Activated naive CD4-positive, alpha-beta T cell treated with anti-CD3 and anti-CD28 coated beads, Interleukin-2, amount 50 U/mL, for 72 hours (primary cell): ENCODE measurements at places on chromosomes 7 and 10. TPM values are rescaled to one million over a fixed set of nuclear protein-coding genes. Genes with fewer than 3 reads are reported as not detected.
A peak's percentile ranks its signal among the peaks of the same experiment; 100 is the strongest.

- DNase-seq = no peak
Measured at GRCh38 chr10:131975003-131975402, 6.7 kb downstream of the BNIP3 start.

- no peak for DNase-seq
Measured at GRCh38 chr10:61688551-61689308, 26.0 kb downstream of the CABCOCO1 start.

- DNase-seq = no peak
Measured at GRCh38 chr7:37354656-37355131, 94.0 kb downstream of the ELMO1 start.

DNA sequence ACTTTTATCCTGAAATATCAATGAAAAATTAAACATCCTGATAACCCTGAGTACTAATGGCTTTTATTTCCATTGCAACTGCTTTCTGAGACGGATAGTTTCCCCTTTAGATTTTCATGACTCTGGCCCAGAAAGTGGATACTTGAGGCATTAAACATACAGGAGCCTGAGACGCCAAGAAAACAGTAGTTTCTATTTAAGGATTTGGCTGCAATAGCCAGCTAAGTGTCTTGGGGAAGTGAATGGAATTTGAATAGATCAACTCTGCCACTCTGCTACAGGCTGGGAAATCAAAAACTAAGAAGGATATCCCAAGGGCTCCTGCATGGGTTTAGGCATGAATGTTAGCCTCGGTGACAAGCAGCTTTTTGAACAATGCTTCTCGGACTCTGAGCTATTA lies 24.7 kb upstream of the GPAM start:
- no peak for DNase-seq

- no peak for DNase-seq
Measured at GRCh38 chr10:62424026-62424425, 49.9 kb downstream of the ZNF365 start.

DNA sequence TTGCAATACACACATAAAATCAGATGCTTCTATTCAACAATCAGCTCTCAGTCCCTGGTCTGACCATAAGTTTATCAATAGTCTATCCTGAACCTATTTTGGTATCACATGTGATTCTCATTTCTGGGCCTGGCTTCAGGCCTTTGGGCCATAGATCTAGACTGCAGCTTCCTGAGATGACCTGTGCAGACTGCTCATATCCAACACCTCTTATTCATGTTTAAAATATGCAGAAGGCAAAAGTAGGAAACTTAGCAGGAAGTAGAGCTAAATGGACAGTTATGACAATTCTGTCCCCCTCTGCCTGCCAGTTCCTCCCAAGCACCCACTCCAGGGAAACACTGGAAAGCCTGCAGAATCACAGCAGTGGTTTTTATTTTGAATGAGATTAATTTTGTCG lies 53.3 kb downstream of the C7orf25 start:
- DNase-seq = no peak

DNA sequence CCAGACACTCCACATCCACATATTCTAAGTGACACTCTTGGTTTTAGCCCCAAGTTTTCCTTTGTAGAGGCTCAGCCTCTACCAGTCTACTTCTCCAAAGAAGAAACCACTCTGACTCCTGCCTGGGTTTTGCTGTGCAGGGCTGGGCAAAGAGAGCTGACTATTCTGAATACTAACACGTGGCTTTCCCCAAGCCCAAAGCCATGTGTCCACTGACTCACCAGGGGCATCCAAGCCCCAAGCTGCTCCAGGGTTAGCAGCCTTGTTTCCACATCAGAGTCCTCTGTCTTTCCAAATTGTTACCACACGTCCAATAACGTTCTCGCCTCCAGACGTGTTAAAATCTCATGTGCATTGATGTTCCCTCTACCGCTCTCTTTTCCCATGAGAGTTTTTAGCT lies 8.7 kb downstream of the GALNTL5 start:
- no peak for DNase-seq

- DNase-seq = no peak
Measured at GRCh38 chr7:125559921-125560320, 630.3 kb upstream of the POT1 start.

- DNase-seq = peak; percentile 92
Measured at GRCh38 chr7:121395961-121396757, at the start of gene FAM3C. FAM3C (minus strand) TSS chr7:121396308; CDS start chr7:121382969, 13,339 bp downstream.

- no peak for DNase-seq
Measured at GRCh38 chr10:45602082-45602730, 70.4 kb downstream of the ZFAND4 start.

DNA sequence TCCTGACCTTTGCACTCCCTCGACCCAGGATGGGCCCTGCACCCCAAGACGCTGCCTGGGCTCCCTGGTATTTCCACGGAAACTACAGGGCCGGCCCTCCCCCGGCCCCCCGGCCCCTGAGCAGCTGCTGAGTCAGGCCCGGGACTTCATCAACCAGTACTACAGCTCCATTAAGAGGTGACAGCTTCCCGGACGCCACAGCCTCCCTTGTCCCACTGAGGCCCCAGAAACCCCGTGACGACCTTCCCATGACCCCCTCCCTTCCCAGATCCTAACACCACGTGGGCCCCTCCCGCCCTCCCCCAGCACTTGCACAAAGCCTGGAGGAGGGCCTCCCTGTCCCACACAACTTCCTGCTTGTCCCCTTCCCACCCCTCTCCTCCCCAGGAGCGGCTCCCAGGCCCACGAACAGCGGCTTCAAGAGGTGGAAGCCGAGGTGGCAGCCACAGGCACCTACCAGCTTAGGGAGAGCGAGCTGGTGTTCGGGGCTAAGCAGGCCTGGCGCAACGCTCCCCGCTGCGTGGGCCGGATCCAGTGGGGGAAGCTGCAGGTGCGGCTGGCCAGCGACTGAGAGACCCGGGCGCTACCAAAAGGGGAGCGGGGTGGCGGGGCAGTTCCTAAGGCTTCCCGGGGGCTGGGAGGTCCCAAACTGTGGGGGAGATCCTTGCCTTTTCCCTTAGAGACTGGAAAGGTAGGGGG lies 5.7 kb downstream of the NOS3 start:
- no peak for DNase-seq

DNA sequence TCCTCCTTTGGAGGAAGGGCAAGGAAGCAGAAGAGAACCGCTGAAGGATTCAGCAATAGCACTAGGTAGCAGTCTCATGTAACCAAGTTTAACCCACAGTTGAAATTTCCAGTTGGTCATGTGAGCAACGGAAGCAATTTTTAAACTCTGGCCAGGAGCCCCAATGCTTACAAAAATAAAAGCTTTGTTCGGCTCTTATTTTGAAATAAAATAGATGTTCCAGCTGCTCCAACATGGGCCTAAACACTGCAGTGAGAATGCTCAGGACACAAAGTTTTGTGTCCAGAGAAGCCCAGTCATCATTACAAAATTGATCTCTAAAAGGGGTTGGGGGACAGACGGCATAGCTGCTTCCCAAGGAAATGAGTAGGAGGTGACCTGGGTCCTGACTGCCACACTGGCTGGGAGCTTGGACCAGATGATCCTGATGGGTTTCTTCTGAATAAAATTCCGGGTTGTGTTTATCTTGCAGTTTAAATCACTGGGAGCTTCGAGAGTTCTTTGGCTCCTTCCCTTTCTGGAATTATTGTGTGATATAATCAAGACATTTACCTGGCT lies 452 bp upstream of the TMEM140 start:
- no peak for DNase-seq

DNA sequence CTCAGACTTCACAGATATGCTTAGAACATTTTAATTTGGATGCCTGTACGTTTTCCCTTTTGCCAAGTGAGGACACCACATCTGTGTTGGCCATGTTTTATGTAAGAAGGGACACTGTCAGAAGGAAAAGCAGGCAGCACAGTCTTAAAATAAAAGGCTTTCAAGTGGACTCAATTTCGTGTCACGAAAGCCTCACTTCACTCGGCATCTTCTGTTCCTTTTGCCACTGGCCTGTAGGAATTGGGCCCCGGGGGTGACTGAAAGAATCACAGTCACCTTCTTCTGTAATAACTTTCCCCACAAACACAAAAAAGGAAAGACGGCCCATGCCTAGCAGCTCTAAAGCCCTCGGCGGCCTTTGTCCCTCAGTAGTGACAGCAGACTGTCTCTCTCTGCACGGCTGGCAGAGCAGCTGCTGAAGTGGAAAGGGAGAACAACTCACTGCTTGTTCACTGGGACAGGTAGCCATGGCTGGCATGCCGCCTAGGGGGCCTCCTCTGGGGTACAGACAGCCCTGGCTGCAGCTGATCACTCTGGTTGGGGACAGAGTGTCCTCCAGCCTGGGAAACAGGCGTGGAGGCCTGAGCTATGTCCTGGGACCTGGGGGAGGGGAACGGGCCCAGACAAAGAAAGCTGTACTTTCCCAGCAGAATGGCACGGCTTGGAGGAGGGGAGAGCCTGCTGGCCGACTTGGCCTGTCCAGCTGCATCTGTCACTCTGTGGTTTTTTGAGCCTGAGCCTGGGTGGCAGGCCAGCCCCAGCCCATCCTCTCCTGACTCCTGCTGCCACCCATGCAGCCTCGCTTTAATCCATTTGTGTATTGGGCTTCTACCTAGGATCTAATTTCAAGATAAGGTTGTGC lies 4.4 kb downstream of the RASSF4 start:
- DNase-seq = no peak

GRCh38 chr7:32048970-32049491 lies 21.2 kb downstream of the PDE1C start:
- no peak for DNase-seq

GRCh38 chr10:83023662-83024061 lies 1115.6 kb upstream of the GHITM start:
- DNase-seq = no peak

DNA sequence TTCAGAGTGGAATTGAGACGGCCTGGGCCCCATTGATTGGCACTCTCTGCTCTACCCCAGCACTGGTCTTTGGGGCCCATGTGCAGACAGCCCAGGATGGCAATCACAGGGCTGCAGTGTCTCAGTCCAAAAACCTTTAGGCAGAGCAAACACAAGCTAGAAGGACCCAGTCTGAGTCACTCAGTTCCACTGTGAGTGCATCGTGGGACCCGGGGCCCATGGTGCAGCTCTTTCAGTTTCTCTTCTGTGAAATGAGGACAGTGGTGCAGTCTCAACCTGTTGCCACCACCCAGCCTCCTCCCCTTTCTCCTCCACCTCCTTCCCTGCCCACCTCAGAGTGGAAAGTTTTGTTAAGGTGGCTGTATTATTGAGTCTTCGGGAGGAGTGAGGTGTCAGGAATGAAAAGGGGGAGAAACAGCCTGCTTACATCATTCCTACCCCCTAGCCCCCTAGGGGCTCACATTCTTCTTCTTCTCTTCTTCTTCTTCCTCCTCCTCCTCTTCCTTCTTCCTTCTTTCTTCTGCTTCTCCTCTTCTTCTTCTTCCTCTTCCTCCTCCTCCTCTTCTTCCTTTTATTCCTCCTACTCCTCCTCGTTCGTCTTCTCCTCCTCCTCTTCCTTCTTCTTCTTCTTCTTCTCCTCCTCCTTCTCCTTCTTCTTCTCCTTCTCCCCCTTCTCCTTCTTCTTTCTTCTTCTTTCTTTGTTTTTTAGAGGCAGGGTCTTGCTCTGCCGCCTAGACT lies 19.5 kb upstream of the CARD11 start:
- DNase-seq = peak; percentile 83

- DNase-seq = no peak
Measured at GRCh38 chr10:116699471-116700150, 42.8 kb downstream of the HSPA12A start.

DNA sequence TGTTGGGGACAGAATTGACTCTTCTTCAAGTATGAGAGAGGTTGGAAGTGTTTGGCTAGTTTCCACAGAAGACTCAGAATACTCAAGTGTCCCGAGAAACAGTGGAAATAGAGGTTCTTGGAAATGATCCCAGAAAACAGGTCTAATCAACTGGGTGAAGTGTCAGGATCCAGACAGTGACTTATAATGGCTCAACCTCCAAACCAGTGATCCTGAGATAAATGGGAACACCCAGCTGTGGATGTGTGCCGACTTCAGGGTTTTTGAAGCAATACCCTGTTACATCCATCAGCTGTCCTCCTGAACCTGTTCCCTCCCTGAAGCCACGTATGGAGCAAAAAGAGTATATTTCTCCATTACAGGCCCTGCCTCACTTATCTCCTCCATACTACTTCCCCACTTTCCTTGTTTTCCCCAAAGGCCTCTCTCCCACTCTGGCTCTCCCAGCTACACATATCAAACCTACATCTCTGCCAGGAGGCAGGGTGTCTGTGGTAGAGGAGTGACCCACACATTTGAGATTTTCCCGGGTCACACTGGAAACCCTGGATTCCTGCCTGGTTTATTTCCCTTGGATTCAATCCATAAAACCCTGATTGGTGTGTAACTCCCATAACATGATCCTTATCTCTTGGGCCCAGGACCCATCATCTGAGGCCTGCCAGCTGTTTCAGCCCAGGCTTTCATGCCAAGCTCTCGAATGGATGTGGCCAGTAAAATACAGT lies 17.6 kb upstream of the ELOVL3 start:
- no peak for DNase-seq

GRCh38 chr10:50600831-50601477 lies 22.8 kb downstream of the SGMS1 start:
- no peak for DNase-seq

DNA sequence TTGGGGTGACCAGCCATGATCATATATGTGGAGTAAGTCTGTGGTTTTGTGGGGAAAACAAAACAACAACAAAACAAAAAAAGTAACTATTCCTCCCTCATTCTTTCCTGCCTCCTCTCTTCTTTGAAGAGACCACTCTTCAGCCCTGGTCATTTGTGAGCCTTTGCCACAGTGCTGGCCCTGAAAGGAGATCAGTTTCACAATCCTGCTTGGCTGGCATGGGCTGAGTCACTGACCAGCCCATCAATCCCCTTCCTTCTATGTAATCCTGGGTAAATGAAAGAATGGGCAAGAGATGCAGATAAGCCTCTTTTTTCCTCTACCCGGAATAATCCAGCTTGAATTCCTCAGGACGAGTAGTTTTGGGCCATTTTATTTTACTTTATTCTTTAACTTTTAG lies 13.6 kb downstream of the CSTF2T start:
- DNase-seq = no peak

DNA sequence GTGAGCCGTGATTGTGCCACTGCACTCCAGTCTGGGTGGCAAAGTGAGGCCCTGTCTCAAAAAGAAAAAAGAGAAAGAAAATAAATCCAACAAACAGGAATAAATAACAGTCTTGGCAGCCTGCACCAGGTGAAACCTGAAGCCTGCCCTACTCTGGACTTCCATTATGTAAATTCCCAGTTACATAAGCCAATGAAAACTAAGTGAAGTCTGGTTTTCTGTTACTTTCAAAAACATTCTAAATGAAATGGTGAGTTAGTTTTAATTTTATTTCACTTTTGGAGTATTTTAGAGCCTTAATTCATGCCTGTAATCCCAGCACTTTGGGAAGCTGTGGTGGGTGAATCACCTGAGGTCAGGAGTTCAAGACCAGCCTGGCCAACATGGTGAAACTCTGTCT lies 22.5 kb upstream of the HIBADH start:
- no peak for DNase-seq

BTAF1 gene
- 74.2 TPM for total RNA-seq

KIAA1549 gene
- total RNA-seq = 1.2 TPM

CHN2 gene
- 0.59 TPM for total RNA-seq

HGF gene
- not detected for total RNA-seq

PLAC9 gene
- not detected for total RNA-seq

TMEM229A gene
- total RNA-seq = not detected

CPA5 gene
- total RNA-seq = 1.7 TPM

CUZD1 gene
- total RNA-seq = 0.73 TPM

WDFY4 gene
- 0.25 TPM for total RNA-seq

PIP gene
- not detected for total RNA-seq

ODAD2 gene
- not detected for total RNA-seq
